ENCODE measurements at places on chromosomes 3 and 15. TPM values are rescaled to one million over a fixed set of nuclear protein-coding genes. Genes with fewer than 3 reads are reported as not detected.
A peak's percentile ranks its signal among the peaks of the same experiment; 100 is the strongest.

GRCh38 chr15:77455696-77456321 is 35.1 kb downstream of the HMG20A start:
- DNase-seq = no peak

GRCh38 chr3:197907196-197907595 is 42.8 kb upstream of the RPL35A start:
- DNase-seq = no peak

DNA sequence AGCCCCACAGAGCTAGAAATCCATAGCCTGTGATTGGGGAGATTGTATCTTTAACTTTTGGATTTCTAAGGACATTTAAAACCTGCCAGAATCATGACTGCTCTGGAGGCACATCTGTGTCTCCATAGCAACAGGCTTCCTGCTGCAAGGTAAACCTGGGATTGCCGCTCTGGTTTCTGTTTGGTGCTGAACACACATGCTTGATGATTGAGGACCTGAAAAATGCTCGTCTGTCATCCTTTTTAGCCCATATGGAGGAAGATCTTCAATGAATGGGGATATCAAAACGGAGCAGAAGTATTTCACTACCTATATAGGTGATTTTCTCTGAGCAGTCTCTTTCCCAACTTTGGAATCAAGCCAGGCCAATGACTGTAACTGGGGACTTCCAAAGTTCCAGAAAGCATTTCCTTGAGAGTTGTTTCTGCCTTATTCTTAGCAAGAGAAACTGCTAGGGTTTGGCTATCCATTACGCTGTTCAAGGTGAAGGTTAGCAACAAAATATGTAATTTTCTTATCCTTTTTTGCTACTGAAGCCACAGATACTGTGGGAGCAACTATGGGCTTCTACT is 96.5 kb upstream of the TNIK start:
- peak; percentile 31 for DNase-seq

DNA sequence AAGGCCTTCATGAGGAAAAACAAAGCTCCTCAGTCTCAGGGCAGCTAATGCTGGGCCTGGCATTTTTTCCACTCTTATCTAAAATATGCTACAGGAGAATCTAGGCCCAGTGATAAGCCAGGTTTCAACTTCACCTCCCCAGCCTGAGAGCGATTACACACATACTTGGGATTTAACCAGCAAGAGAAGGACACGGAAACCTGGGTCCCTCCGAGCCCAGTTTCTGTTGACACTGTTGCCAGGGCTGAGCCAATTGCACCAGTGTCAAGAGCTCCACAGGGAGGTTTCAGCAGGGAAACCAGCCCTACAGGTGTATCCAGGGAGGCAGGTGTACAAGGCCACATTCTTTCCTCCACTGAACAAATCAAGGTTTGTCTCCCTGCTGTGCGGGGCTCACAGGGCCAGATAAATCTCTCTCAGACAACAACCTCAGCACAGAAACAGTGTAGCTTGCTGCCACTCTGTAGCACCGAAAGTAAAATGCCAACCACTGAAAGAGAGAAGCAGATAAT is 85.4 kb downstream of the MAGI1 start:
- DNase-seq = peak; percentile 51

DNA sequence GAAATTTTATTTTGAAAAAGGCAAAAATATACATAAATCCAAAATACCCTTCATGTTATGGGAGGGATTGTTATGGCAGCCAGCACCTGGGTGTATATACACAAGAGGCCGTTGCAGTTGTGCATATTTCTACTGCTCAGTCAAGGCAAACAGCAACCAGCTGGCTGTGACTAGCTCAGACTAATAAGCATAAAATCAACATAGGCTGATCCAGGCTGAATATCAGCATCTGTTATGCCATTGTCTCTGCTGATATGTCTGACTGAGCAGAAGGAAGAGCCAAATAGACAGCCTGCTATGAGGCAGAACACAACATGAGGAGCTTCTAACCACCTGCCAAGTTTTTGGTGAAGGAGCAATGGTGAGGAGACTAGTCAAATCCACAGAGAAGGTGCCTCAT is 457.5 kb upstream of the ALCAM start:
- DNase-seq = peak; percentile 2

DNA sequence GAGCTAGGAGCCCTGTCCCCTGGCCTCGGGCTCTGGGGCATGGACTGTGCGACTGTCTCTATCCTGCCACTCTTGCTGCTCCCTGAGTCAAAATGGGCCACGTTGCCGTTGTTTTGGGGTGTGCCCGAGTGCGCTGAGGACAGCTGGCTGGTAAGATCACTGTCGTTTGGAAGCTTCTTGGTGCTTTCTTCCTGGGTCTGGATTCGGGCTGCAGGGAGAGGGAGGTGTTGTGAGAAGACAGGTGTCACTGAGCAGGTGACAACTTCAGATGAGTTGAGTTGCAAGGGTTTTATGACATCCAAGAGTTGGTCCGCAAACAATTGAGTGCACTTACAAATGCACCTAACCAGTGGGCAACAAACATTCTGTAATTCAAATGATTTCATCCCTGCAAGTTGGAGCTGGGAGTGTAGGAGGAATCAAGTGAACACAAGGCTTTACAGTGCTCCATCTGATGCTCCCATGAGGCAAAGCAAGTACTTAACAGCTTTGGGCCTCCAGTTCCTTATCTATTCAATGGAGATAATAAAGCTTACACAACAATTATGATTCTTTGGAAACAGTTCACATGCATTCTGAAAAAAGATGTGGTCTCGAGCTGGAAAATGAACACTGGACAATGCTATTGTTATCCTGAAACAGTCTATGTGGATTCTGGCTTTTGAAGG is 11.0 kb upstream of the STARD5 start:
- DNase-seq = no peak

- DNase-seq = peak; percentile 26
Measured at GRCh38 chr3:195859061-195859845, 47.5 kb upstream of the MUC4 start.

DNA sequence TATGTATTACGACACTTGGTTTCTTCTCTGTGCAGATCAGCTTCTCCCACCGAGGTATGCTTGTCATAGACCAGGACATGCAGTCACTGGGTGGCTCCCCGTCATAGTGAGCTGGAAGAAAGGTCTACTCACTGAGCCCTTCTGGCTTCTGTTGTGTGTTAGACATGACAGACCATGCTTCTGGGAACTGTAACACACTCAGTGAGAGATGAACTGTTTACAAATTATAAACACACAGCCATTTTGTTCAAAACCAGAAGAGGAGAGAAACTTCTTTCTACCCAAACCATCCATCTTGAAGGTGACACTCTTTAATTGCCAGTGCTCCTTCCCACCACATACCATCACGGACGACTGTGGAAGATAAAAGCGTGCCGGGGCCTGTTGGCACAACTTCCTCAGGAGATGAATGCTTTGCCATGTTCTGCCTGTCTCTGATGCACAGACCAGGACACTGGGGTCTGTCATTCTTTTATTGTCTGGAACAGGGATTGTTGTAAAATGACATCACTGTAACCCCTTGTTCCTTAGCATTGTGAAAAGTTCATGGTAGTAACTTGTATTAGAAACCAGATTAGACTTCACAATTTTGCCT is 214.3 kb downstream of the MCTP2 start:
- no peak for DNase-seq

- DNase-seq = no peak
Measured at GRCh38 chr15:92617549-92618520, 37.7 kb downstream of the FAM174B start.

DNA sequence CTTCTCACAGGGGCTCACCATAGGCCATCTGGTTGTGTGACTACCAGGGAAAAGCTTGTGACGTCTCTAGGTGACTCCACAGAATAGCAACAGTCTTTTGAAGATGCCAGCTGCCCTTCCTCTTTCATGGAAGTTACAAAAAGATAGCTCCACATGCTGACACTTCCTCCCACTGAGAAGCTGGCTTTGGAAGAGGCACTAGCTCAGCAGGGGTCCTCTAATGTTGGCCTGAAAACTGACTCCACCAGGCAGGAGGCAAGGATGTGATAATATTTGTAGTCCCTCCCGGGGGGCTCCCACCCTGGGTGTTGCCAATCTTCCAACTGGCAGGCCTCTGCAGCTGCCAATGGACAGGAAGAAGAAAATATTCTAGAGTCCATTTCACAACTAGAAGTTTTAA is 343.5 kb downstream of the NEK10 start:
- DNase-seq = no peak

DNA sequence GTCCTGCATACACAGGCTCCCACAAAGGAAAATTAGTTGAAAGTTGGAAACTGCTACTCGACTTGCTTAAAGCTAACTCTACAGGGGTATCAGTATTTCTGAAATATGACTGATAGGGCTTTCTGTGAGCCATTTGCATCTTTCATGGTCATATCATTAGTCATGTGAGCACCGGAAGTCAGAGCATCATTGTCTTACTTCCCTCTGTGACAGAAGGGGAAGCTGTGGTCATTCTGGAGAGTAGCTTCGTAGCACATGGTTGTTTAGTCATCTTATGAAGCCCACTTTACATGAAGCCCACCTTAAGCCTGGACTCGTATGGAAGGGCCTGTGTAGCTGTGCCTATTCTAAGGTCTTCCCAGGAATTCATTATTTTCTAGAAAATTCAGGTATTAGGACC is 69.0 kb downstream of the COL6A5 start:
- no peak for DNase-seq

- no peak for DNase-seq
Measured at GRCh38 chr3:12345584-12346494, 57.0 kb downstream of the PPARG start.

REC114 gene
- not detected for total RNA-seq

RASA2 gene
- 27.9 TPM for total RNA-seq

CLDND1 gene
- 143 TPM for total RNA-seq

ZPLD1 gene
- 0.11 TPM for total RNA-seq
